ENCODE measurements at places on chromosomes 4 and X.

DNA sequence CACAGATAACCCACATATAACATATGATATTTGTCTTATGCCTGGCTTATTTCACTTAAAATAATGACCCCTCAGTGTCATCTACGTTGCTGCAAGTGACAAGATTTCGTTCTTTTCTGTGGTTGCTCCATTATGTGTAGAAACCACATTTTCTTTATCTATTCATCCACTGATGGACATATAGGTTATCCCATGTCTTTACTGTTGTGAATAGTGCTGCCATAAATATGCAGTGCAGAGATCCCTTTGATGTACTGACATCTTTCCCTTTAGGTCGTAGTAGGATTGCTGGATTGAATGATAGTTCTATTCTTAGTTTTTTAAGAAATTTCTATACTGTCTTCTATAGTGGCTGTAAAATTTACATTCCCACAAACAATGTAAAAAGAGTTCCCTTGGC is 135.8 kb downstream of the TET2 start:
- no peak for DNase-seq

- DNase-seq = peak; percentile 98
Measured at GRCh38 chr4:80058740-80059139, 14.3 kb downstream of the ANTXR2 start.

GRCh38 chr4:141676087-141676670 is 39.8 kb downstream of the IL15 start:
- no peak for DNase-seq

DNA sequence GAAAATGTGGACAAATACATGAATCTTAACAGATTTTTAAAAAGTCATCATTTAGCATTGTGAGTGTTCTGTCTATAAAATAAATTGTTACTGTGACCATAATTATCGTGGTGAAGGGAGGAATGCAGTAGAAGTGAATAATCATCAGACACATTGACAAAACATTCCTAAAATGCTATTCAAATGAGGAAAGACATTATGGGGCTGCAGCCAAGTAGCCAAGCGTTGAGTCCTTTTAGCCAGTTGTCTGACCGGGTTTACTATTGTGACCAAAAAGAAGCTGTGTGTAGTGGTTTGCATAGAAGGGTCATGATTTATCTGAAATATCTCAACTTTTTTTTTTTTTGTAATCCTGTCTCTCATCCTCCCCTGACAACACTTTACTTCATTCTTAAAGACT is 19.5 kb downstream of the WWC2 start:
- no peak for DNase-seq

- DNase-seq = no peak
Measured at GRCh38 chr4:8316251-8316771, 46.8 kb downstream of the HTRA3 start.

DNA sequence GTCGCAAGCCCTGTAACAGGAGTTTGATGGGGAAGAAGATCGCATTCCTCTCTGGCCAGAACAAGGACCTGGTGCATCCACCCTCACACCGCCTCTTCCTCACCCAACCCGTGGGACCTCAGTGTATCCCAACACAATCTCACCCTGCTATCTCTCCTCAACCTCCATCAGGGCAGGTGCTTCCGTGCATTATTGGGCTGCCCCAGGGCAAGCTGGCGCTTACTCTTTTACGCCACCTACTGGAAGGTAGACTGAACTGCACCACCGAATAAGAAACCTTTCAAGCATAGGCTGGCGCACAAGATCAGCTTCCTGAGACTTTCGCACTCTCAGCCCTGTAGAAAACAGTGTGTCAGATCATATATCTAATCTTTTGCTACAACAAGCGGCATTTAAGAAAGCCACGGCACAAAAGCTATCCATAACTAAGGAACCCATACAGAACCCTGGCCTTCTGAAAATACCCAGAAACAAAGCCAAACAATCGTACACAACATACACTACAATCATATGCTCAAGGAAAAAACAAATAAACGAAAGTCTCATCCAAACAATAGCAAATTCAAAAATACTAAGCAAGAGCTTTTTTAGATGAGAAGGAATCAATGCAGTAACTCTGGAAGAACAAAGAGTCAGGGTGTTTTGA is 209.3 kb downstream of the UGT8 start:
- no peak for DNase-seq

- DNase-seq = no peak
Measured at GRCh38 chr4:99324361-99324760, 3.2 kb upstream of the ADH1B start.

DNA sequence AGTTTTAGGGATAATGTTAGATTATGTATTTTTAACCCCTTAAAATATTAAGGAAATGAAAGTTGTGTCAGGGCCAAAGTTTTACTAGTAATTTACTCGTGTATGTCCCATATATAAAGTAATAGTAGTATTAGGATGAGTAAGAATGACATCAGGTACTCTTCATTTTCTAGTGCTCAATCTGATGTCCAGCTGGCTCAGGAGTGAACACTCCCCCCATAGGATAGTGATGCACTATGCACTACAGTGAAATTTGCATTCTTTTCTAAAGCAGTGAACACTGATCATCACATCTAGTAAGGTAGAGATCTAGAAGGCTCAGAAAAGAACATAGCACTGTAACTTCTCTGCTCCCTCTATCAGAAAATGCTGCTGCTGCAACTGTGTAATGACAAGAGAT is 409.7 kb downstream of the GLUD2 start:
- DNase-seq = no peak

GRCh38 chrX:17679820-17680219 is 57.5 kb upstream of the SCML1 start:
- DNase-seq = no peak

DNA sequence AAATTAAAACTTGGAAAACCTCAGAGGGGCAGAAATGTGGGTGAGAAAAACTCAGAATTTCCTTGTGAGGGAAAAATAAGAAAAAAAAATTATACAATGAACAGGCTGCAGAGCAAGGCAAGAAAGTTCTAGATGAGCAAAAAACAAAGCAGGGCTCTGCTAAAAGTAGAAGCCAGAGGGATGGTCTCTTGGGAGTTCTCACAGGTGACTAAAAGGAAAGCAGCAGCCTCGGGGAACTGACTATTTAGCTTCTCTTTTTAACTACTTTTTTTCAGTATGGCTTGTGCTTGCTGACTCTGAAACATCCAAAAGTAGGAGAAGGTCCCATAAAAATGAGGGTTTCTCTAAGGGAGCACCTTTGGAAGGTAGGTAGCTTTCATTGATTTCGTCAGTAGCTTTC is 36.4 kb downstream of the PCDH19 start:
- DNase-seq = no peak

GRCh38 chr4:131534944-131535645 is 1614.0 kb upstream of the PCDH10 start:
- no peak for DNase-seq

GRCh38 chr4:4779486-4779885 is 80.0 kb upstream of the MSX1 start:
- no peak for DNase-seq

GRCh38 chr4:38512840-38513239 is 151.2 kb upstream of the KLF3 start:
- DNase-seq = no peak

- DNase-seq = no peak
Measured at GRCh38 chrX:138872537-138872936, 161.0 kb upstream of the FGF13 start.
